Activated CD4-positive, CD25-positive, alpha-beta regulatory T cell treated with anti-CD3 and anti-CD28 coated beads, Interleukin-2, amount 50 U/mL, for 16 hours (primary cell): ENCODE measurements at places on chromosomes 3 and 15.

- DNase-seq = no peak
Observed at GRCh38 chr15:79804838-79805237, 92.0 kb downstream of the MTHFS start.

DNA sequence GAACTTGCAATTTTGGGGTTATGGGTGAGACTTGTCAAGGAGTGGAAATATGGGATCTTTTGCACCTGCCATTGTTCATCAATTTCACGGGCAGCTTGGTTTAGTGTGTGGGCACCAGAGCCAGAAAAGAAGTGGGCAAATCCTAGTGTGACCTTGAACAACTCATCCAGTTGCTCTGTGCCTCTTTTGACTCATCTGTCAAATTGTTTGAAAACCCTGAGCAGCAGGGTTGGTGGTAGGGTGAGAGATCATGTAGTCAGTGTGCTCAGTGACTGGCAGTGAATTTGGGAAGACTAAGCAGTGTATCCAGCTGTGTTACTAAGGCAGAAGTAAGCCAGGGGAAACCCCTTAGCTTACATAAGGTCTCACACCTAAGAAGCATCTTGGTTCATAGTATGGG lies 293.0 kb upstream of the TRIM42 start:
- no peak for DNase-seq

DNA sequence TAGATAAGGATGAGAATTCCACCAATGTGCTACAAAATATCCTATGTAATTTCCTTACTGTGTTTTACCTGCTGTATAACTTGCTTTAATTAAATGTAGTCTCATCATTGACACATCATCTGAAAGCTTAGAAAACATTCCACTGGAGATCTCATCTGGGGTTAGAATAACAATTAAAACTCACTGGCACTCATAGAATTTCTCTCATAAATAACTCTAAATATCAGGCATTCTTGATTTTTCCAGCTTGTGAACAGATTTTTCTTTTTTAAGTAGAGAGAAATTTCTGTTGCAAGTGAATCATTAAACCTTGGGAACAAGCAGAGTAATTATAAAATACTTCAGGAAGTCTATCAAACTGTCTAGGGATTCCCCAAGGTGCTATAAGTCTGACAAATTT lies 843.8 kb downstream of the NAALADL2 start:
- DNase-seq = no peak

DNA sequence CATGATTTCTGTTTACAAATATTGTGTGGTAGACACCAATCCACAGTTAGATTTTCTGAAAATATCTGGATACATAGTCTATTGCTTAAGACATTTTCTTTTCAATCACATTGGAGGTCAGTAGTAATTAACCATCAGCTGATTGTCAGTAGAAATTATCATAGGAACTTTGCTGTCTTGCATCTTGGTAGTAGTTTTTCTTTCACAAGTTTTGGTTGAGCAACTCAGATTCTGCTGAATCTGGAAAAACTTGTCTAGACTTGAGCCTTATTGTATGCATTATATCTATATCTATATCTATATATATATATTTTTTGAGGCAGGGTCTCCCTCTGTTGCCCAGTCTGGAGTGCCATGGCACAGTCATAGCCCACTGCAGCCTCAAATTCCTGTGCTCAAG lies 4.0 kb downstream of the RAB11A start:
- DNase-seq = no peak

DNA sequence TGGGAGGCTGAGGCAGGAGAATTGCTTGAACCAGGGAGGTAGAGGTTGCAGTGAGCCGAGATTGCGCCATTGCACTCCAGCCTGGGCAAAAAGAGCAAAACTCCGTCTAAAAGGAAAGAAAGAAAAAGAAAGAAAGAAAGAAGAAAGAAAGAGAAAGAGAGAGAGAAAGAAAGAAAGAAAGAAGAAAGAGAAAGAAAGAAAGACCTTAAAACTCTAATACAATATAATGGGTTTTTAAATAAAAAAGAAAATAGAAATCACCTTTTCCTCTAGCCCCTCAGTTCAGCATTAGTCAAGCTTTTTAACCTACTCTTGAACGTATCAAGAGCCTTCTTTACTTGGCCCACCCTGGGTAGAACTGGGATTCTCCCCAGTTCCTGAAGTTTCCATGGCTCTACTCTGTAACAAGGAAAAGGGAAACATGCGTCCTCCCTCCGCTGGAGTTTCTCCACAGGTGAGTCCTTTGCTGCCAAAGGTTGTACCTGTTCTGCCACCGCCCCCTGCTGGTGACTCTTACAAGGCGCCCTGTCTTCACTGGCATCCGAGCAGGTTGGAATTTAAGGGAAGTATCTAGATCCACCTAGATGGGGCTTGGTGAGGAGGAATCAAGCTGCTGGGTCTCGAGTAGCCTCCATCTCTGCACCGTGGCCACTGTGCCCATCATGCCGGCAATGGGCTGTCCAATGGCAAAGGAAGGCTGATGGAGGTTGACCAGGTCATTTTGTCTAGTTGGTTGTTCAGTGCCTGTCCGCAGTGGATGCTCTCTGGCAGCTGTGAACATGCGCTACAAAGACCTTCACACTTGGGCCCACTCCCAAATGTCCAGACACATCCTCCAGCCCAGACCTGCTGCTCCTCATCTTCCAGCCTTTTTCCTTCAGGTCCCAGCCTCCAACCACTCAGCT lies 20.6 kb upstream of the EPHB3 start:
- DNase-seq = peak; percentile 55

DNA sequence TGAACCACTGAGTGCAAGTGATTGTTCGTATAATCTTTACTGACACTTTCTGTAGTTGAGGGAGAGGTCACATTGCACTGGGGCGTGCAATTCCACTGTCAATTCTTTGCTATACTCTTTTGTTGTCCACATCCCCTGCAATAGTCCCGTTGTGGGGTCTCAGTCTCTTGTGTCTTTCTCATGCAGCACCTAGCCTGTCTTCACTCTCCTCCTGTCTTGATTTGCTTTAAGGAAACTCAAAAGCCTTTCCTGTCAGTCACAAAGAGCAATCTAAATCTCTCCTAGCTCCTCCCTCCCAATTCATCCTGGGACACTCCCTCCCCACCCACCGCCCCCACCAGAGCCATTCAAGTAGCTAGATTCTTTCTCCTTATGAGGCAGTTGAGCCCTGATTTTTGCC lies 13.2 kb upstream of the TMEM158 start:
- no peak for DNase-seq

DNA sequence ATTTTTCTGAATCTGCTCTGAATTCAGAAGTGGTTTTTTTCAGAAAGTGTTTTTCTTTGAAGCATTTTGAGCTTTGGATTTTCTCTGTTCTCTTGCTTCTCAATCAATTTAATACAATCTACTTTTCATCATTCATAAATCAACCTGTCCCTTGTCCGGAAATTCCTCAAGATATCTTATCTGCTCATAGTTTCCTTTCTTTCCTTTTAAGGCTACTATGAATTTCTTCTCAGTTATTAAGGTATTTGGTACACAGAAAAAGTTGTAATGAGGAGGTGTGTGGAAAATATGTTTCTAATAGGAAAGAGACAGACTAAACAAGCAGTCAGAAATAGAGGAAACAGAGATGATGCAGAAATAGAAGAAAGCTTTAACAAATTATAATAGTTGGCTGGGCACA lies 14.4 kb downstream of the CGGBP1 start:
- DNase-seq = no peak

- DNase-seq = no peak
Observed at GRCh38 chr15:62079594-62079993, 12.8 kb downstream of the C2CD4A start.

GRCh38 chr3:44066806-44067205 lies 174.9 kb upstream of the TOPAZ1 start:
- no peak for DNase-seq

DNA sequence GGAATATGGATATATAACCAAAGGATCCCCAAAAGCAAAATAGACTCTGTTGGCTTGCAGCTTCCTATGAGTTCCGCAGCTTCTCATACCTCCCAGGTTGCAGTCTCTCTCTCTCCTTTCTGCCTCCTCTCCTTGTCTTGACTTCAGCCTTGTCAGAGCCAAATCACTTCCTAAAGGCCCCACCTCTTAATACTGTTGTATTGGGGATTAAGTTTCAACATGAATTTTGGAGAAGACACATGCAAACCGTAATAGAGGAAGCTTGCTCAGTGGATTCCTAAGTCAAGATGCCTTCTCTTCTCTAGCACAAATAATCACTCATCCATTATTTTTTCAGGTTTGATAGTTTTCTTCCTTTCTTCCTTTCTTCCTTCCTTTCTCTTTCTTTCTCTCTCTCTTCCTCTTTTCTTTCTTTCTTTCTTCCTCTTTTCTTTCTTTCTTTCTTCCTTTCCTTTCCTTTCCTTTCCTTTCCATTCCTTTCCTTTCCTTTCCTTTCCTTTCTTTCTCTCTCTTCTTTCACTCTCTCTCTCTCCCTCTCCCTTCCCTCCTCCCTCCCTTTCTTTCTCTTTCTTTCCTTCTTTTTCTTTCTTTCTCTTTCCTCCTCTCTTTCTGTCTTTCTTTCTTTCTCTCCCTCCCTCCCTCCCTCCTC lies 411.3 kb upstream of the TPM1 start:
- no peak for DNase-seq

- DNase-seq = no peak
Observed at GRCh38 chr3:98644168-98644567, 50.8 kb upstream of the CPOX start.

GRCh38 chr3:116045314-116045713 lies 400.0 kb downstream of the LSAMP start:
- no peak for DNase-seq

GRCh38 chr3:25386686-25387255 lies 41.3 kb upstream of the RARB start:
- DNase-seq = no peak

GRCh38 chr3:125146626-125147490 lies 65.7 kb downstream of the SLC12A8 start:
- DNase-seq = no peak

GRCh38 chr3:29067007-29067406 lies 213.9 kb upstream of the RBMS3 start:
- DNase-seq = no peak

- DNase-seq = no peak
Observed at GRCh38 chr3:27826448-27826847, 104.3 kb upstream of the EOMES start.

DNA sequence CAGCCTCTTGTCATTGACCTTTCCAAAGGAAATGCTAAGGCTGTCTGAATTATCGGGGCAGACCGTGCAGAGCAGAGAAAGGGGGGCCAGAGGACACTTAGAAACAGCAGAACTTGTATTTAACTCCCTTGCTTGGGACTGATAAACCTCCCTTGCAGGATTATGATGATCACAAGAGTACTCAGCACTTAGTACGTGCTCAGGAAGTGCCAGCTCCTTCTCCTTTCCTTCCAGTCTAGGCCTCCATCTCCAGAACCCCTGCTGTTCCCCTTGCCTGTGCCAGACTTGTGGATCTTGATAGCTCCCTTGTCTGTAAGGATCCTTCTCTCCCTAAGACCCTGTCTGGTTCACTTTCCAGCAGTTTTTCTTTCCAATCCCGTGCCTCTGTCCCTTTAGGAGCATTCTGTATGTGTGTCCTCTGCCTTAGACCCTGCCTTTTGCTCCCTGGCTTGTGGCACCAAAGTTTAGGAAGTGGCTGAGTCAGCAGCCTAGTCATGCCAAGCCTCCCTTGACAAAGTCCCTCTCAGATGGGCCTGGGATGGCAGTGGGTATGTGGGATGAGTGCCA lies 747 bp downstream of the SORD start:
- no peak for DNase-seq

GRCh38 chr3:144821583-144821982 lies 850.0 kb downstream of the DIPK2A start:
- no peak for DNase-seq

- DNase-seq = no peak
Observed at GRCh38 chr3:114285648-114286230, 8.1 kb upstream of the TIGIT start.

DNA sequence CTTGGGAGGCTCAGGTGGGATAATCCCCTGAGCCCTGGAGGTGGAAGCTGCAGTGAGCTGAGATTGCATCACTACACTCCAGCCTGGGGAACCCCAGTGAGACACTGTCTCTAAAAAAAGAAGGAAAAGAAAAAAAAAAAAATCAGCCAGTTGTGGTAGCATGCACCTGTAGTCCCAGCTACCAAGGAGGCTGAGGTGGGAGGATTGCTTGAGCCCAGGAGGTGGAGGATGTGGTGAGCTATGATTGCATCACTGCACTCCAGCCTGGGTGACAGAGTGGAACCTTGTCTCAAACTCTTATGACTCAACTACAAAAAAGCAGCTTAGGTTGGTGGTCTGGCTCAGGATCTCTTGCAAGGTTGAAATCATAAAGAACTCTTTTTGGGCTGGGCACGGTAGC lies 19.3 kb upstream of the GPX1 start:
- no peak for DNase-seq

DNA sequence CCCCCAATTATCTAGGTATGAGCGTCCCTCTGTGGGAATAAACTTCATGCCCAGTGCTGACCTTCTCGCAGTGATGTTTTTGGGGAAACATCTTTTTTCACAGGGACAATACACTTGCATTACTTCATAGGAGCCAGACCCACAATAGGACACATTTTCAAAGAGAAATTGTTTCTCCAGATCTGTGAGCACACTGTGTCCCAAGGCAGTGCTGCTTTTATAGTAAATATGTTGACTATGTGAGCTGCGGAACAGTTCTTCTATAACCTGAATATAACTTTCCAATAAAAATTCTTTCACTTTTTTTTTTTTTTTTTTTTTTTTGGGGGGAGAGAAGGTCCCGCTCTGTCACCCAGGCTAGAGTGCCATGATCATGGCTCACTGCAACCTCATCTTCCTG lies 17.4 kb upstream of the THSD4 start:
- DNase-seq = no peak

GRCh38 chr15:29058903-29059539 lies 173.2 kb downstream of the APBA2 start:
- no peak for DNase-seq

- DNase-seq = no peak
Observed at GRCh38 chr15:65836665-65837064, 32.6 kb upstream of the RAB11A start.

DNA sequence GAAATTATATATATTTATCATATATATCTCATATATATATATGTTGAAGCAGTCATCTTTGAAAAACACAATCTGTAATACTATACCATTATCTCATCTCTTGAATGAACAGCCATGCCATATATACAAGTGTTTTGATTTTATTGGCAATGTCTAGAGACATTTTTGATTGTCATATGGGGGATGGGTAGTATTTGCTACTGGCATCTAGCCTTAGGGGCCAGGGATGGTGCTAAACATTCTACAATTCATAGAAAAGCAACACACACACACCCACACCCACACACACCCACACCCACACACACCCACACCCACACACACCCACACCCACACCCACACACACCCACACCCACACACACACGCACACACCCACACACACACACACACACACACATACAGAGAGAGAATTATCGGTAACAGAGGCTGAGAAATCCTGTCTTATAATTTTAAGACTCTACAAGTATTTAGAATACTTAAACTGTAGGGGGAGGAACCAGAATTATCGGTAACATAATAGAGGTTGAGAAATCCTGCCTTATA lies 11.1 kb upstream of the PIK3R4 start:
- no peak for DNase-seq

DNA sequence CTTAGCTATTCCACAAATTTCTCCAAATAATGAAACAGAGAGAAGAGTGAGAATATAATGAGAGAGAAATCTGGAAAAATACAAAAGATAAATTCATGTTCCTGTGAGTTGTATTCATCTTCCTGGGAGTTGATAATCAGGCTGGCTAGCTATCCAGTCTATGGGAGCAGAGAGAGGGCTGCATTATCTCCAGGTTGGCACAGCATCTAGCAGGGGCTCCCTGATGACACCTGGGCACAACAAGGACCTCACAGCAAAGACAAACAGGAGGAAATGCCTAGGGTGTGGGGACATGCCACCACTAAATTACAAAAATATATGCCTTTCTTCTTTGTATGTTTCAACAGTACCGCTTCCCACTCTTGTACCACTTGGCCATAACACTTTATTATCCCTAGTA lies 1.9 kb downstream of the EHD4 start:
- no peak for DNase-seq
